HT1080 (cell line): ENCODE measurements at places on chromosomes 13 and 19.

- peak; percentile 65 for DNase-seq
These were observed 80.4 kb downstream of the LRCH1 start for GRCh38 chr13:46633416-46633815.

DNA sequence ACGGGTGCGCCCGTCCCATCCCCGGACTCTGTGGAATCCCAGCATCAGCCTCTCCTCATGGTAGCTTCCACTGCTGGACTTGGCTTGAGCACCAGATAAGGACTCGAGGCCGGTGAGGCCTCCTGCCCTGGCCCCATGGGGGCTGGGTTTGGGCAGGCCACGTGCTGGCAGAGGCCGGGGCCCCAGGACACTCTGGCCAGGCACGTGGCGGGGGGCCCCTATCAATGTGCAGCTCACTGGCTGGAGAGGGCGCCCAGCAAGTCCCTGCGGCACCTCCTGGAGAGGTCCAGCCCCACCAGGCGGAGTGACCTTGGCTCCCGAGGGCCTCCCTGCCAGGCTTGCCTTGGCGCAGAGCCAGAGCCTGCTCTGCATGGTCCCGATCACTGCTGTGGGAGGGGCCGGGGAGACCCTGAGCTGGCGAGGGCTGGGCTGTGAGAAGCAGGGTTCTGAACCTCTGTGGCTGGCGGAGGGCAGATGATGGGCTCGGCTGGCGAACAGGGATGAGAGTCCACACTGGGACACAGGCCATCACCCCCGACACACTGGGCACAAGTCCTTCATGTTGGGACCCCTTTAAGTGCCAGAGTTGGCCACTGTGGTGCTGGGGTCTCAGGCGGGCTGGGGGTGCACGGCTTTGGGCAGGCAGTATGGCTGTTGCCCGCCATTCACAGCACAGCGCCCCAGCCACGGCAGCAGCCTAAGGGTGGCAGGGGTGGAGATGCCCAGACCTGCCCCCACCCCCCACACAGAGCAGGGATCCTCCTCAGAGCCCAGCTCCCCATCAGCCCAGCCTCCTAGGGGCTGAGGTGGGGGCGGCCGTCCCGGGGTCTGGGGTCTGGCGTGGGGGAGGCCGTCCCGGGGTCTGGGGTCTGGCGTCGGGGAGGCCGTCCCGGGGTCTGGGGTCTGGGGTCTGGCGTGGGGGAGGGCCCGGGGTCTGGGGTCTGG lies 19.1 kb downstream of the CEBPG start:
- no peak for DNase-seq

DNA sequence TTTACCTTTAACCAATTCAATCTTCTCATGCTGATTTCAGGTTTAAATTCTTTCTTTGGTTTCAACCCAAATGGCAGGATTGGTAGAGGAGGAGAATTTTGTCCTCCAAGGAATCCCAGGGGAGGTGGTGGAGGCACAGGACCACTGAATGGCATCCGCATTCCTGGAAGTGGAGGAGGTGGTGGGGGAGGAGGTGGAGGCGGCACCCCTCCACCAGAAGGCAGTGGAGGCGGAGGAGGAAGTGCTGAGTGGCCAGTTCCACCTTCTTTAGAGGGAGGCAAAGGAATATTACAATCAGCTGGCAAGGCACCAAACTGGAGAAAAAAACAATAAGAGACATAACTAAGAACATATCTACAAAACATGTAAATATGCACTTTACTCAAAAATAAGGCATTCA lies 192.9 kb downstream of the DIAPH3 start:
- DNase-seq: no peak

GRCh38 chr13:79317856-79318255 lies 88.2 kb downstream of the RBM26 start:
- DNase-seq: no peak

GRCh38 chr19:58518256-58519086 lies 1.1 kb downstream of the ZBTB45 start:
- DNase-seq: no peak

- no peak for DNase-seq
These were observed 5.0 kb upstream of the LENG1 start for GRCh38 chr19:54164369-54165068.

DNA sequence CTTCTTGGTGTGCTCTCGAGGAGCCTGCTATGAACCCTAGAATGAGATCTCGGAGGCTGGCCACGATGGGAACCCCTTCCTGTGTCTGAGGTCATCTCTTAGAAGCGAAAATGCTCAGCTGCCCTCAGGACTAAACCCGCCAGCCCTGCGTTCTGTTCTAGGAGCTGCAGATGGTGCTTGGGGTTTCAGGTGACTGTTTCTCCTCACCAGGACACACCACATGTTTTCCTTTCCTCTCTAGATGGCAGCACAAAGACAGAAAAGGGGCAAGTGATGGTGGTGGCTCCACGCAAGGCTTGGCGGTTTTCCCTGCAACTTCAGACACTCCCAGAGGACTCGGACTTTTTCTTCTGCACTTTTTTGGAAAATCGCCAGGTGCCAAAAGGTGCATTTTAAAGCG lies 60.1 kb downstream of the RNASEH2B start:
- peak; percentile 24 for DNase-seq
